ENCODE measurements at places on chromosomes 2 and 18.

- DNase-seq = no peak
Measured at GRCh38 chr2:6896930-6897759, 19.6 kb downstream of the RSAD2 start.

DNA sequence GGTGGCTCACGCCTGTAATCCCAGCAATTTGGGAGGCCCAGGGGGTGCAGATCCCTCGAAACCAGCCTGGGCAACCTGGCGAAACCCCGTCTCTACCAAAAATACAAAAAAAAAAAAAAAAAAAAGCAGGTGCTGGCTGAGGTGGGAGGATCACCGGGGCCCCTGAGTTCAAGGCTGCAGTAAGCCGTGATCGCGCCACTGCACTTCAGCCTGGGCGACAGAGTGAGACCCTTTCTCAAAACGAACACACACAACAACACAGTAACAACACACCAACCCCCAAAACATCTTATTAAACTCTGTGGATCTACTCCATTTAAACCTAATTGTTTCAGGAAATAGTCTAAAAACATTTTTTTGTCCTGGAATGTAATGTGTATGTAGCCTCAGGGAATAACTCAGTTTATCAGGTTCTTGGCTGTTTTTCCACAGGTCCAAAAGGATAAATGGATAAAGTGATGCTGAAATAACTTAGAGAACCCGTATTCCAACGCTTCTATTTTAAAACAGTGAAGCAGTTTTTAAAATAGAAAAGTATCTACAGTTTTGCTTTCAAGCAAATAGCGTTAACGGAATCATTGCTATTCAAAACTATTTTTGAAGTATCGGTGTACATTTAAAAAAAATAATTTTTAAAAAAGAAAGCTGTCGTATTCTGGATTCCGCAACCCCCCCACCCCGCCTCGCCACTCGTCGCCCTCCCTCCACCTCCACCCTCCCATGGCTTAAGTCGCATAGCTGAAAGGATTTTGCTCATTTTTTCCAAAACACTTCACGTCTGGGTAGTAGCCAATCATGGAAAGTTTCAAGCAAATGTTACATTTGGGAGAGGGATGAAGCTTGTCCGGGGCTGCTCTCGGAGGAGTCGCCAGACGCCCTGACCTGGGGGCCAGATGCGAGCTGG lies 895 bp upstream of the GLS start:
- DNase-seq = no peak

DNA sequence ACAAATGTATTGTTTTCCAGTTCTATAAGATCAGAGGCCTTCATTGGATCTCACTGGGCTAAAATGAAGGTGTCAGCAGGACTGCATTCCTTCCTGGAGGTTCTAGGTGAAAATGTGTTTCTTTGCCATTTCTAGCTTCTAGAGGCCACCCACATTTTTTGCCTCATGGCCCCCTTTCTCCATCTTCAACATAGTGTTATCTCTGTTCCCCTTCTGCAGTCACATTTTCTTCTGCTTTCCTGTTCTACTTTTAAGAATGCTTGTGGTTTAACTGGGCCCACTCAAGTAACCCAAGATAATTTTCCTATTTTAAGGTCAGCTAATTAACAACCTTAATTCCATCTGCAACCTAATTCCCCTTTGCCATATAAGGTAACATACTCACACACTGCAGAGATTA lies 36.1 kb downstream of the METTL21A start:
- no peak for DNase-seq

GRCh38 chr2:203909974-203910373 lies 26.6 kb upstream of the ICOS start:
- no peak for DNase-seq

DNA sequence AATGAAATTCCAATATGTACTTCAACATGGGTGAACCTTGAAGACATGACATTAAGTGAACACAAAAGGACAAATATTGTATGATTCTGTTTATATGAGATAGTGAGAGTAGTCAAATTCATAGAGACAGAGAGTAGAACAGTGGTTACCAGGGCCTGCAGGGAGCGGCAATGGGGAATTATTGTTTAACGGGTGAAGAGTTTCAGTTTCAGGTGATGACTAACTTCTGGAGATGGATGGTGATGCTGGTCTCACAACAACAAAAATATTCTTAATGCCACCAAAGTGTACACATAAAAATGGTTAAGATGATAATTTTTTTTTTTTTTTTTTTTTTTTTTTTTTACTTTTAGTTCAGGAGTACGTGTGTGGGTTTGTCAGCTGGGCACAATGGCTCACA lies 109.4 kb upstream of the TMEM200C start:
- DNase-seq = no peak

GRCh38 chr2:58480141-58480540 lies 239.0 kb upstream of the FANCL start:
- no peak for DNase-seq

- DNase-seq = no peak
Measured at GRCh38 chr2:201542291-201542690, 90.8 kb downstream of the STRADB start.

- no peak for DNase-seq
Measured at GRCh38 chr2:33262097-33262496, 214.4 kb upstream of the RASGRP3 start.

- no peak for DNase-seq
Measured at GRCh38 chr2:158997037-158997790, 28.8 kb downstream of the TANC1 start.

DNA sequence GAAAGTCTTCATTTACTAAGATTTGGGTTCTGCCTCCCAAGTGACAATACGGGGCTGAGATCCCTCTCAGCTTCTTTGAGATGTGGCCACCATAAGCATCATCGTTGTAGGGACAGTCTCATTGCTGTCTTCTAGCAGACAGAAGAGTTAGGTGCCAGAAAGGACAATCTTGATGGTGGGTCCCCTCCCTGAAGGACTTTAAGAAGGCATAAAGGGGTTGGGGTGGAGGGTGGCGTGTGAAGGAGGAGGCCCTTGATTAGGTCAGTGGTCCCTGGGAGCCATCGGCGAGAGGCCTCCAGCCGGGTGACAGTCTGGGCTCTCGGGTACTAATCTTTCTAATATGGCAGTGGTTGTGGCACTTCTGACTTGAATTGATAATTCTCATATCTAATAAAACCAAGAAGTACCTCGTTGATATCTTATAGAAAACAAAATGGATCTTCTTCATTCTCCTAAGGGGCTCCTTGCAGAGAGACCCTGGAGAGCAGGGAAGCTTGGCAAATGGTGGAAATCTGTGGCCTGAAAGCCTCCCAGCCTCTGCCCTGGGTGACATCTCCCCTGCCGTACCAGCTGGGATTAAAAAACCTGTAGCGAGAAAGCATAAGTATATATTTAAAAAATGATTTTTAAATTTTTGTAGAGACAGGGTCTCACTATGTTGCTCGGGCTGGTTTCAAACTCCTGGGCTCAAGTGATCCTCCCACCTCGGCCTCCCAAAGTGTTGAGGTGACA lies 7.2 kb upstream of the PSMD1 start:
- no peak for DNase-seq

- no peak for DNase-seq
Measured at GRCh38 chr2:136363470-136363869, 245.5 kb upstream of the CXCR4 start.

- DNase-seq = no peak
Measured at GRCh38 chr18:62944454-62944853, 229.1 kb downstream of the PHLPP1 start.

- DNase-seq = peak; percentile 18
Measured at GRCh38 chr2:26581991-26582842, 58.9 kb downstream of the CIB4 start.

DNA sequence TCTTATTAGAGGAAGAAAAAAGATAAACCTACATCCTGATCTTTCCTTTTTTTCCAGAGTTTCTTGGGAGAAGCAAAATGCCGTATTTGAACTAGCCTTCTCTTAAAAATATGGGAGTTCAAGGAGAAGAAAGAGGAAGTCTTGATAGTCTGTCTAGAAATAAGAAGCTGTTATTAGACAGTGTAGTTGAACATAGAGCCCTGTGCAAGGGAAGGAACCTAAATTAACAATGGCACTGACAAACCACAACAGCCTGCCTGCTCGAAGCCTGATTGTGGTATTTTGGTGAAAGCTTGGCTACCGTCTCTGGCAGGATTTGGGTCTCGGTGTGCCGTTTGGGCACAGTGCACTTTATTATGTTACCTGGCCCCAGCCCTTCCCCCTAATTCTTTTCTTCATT lies 17.1 kb downstream of the SMARCAL1 start:
- no peak for DNase-seq

- DNase-seq = no peak
Measured at GRCh38 chr18:25164211-25164847, 187.6 kb downstream of the ZNF521 start.

Measured in Right ventricle myocardium superior (tissue), 1 donor.